ENCODE measurements at places on chromosomes 1 and 21.

DNA sequence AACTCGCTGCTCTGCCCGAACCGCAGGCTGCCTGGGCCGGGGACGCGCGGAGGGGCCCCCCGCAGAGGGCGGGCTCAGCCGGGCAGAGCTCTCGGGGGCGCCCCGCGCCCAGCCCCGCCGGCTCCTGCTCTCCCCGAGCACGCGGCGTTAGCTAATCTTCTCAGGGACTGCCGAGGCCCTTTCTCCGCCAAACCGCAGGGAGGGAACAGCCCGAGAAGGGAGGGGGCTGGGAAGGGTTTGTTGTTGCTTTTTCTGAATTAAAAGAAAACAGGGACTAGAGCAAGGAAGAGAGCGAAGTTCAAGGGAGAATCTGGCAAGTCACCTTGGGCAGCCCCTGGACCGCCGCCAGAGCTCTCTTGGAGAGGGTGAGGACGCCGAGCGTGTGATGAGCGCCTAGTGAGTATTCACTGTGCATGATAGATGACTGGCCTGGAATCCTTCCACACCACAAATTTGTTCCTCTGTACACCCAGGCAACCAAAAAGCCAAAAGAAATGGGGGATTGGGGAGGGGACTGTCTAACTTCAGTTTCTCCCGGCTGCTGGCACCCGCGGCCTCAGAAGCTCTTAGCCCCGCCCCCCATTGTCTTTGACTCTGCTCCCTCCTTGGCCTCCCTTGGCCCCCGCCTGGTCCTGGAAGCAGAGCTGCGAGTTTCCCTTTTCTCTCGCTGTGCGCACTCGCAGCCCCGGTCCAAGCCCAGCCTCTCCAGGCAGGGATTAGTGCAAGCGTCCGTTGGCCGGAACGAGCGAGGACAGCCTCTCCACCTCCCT is 19.7 kb upstream of the LMX1A start:
- peak; percentile 72 for DNase-seq

DNA sequence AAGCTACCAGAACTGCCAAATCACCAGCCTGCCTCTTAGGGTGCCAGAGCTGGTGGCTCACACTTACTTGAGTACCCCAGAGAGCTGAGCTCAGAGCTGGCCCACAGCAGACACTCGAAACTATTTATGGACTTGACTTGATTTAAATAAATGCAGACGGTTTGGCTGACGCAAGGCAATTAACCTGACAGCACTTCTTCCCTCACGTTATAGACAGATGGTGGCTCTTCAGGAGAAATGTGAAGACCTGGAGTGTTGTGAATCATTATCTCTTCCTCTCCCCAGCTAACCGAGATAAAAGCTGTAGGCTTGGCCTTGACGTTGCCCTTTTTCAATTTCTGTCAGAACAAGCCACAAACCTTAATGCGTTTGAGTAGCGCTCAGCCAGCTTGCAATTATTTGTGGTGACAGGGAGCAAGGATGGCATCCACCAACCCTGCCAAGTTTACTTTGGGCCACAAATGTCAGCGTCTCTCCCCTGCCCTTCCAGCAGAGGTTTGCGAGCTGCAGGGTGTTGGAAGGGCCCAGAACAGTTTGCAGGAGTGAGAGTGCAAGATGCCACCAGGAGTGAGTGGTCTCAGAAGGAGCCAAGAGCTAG is 34.0 kb upstream of the BCAR3 start:
- DNase-seq, result no peak

GRCh38 chr1:56070601-56071000 is 508.8 kb downstream of the PLPP3 start:
- no peak for DNase-seq

GRCh38 chr1:185427264-185427663 is 110.2 kb upstream of the IVNS1ABP start:
- no peak for DNase-seq

GRCh38 chr1:67792103-67792502 is 41.2 kb downstream of the GNG12 start:
- DNase-seq, result no peak

DNA sequence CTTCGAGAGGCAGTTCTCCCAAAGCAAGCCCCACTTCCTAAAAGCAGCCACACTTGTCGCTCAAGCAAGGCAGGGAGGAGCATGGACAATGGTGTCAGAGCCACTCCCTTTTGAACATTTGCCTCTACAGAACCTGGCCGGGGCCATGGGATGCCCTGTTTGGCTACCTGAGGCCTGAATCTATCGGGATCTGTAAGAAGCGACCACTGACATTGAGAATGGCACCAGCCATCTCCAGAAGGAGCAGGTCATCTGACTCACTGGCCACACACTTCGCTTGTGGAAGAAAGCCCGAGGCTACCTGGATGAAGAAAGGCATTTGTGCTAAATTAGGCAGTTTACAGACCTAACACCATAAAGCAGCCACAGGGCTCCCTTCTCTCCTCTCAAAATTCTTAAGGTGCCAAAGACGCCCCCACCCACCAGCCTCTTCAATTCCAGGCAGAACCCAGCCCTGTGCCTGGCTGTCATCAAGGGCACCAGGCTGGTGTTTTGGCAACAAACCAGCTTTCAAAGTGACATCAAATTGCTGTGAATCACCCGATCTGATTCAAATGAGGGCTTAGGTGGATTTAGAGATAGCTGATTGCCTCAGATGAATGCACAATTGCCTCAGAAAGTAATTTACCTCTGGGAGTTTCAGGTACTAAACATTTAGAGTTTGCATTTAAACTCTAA is 104.8 kb downstream of the ETS2 start:
- no peak for DNase-seq

DNA sequence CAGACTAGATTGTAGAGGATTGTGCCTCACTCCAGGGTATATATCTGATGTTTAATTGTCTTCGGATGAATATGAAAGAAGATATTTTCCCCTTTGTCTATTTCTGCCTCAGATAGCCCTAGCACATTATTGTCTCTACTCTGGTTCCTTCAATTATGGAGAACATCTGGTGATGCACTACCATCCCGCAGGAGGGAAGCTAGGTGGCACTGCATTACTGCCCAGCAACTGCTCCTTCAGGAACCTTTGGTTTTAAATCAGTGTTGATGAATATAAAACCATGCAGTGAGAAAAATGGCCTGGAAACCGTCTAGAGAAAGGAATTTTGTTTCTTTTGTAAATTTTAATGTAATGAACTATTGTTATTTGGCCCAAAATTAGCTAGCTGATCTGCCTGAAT is 68.5 kb downstream of the GPR88 start:
- no peak for DNase-seq

DNA sequence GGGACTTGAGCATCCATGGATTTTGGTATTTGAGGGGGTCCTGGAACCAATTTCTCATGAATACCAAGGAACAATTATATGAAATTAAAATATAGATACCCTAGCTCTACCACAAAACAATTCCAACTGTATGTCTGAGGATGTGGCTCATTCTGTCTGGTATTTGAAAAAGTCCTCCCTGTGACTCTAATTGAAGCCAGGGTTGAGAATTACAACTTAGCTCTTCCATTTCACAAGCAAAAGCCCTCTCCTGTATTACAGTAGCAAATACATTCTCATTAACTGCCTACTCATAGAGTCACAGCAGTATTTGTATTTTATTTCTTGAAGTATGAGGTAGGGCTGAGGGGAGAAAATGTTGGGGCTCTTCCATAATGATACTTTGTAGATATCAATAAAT is 187.8 kb upstream of the OLFM3 start:
- DNase-seq, result no peak

GRCh38 chr1:158124999-158125398 is 55.7 kb upstream of the CD1D start:
- peak; percentile 79 for DNase-seq

DNA sequence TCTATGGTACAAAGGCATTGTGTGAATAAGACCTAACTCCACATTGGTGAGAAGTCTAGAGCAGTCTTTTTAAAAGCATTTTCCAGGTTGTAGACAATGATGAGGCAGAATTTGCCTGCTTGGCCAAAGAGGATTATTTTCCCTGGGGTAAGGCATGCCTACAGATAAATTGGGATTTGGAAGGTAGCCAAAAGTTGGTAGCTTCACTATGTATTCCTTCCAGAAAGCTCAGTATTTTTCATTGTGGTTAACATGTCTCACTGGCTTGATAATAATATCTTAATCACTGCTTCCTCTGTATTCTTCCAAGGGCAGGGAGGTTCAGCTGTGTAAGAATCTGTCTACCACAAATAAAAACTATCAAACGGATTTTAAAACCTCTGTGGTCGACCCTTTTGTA is 590.8 kb upstream of the PRMT6 start:
- no peak for DNase-seq

- DNase-seq, result no peak
Observed at GRCh38 chr1:162725301-162725837, 65.1 kb upstream of the HSD17B7 start.

DNA sequence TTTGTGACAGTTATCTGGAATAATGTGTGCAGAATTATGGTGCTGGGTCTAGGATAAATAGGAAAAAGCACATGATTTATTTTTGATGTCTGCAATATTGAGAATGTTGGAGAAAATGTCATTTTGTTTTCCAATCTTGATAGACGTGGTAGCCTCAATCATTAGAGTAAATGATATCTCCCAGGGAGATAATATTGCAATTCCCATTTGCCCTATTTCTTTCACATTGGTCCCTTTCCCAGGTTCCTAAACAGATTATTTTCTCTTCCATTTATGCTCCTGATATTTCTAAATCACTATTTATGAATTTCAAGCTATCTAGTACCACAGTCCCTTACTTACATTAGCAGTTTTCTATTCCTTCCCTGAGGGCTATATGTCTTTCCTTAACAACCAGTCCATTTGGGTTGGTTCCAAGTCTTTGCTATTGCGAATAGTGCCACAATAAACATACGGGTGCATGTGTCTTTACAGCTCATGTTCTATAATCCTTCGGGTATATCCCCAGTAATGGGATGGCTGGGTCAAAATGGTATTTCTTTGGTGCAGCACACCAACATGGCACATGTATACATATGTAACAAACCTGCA is 447.3 kb downstream of the PLA2G4A start:
- no peak for DNase-seq

DNA sequence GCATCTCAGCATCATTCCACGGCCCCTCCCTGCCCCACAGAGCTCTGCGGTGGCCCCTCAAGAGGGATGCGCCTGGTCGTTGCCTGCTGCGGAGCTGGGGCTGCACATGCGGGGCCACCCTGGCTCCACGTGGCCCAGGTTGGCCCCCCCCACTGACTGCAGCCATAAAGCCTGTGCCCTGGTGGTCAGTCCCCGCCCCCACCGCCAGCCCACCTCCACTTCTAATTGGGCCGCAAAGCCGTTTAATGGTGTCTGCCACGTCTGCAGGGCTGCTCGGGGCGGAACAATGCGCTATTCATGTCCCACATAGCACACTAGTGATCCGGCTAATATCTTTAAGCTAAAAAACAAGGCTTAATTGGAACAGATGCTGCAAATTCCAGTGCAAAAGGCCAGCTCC is 33.5 kb upstream of the ACTRT2 start:
- DNase-seq, result no peak

DNA sequence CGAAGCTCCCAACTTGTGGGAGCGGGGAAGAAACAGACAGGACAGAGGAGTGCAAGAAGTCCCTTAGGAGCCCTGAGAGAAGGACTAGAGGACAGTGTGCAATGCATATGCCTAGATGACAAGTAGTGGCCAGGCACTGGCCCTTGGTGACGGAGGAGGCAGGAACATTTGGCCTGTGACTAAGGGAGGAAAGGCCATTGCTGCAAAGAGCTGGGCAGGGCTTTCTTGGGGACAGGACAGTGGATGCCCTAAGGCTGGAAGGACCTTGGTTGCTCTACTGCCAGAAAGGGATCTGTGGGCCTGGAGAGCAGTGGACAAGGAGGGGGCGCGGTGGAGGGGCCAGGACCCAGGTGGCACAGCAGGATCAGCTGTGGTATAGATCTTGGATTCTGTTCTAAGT is 481.3 kb downstream of the CAMTA1 start:
- DNase-seq, result no peak

GRCh38 chr1:103497404-103497803 is 28.1 kb upstream of the RNPC3 start:
- no peak for DNase-seq

GRCh38 chr1:164706606-164706987 is 147.6 kb downstream of the PBX1 start:
- no peak for DNase-seq

- no peak for DNase-seq
Observed at GRCh38 chr21:17915976-17916375, 96.8 kb upstream of the C21orf91 start.

DNA sequence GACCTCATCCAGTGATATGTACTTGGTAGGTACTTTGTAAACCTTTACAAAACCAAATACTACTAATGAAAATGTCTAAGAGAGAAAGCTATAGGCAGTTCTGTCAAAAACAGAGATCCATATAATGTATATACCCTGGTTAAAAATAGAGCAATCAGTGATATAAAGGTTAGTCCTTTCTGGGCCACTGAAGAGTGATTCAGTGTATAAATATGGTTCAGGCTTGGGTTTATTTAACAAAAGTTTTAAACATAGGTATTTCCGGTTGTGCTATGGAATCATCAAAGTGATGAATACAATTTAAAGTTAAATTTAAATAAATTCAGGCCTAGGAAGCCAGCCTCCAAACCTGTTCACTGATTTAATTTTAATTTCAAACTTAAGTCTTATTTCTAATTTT is 108.4 kb upstream of the DMRTA2 start:
- DNase-seq, result no peak

DNA sequence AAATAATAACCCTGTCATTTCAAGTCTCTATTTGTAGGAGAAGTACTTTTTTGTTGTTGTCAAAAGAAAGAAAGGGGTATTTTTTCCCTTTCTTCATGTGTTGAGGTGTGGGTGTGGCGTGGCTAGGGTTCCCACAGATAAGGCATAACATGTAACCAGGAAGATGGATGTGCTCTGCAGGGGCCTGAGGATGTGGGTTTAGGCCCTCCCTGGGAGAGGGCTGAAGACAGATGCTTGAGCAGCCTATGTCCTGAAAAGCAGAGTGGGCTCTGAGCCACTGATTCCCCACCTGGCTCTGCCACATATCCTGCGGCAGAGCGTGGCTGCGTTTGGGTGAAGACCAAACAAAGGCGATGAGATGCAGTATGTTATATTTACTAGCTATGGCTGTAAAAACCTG is 13.9 kb upstream of the ADAR start:
- no peak for DNase-seq

DNA sequence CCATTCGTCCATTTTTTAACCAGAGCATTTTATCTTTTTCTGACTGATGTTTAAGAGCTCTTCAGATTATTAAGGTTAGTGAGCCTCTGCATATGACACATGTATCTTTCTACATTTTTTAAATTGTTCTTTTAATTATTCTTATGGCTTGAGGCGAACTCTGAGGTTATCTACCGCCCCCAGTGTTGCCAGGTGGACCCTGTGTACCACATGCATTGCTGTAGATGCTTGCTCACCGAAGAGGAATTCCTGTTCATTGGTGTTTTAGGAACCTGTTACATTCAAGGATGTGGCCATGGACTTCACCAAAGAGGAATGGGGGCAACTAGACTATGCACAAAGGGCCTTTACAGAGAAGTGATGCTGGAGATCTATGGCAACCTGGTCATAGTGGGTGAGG is 31.8 kb downstream of the ZNF684 start:
- DNase-seq, result no peak

GRCh38 chr1:61245696-61246400 is 163.5 kb downstream of the NFIA start:
- DNase-seq, result no peak

- no peak for DNase-seq
Observed at GRCh38 chr1:20371411-20371810, 80.7 kb downstream of the VWA5B1 start.

Measured in amygdala (tissue), 56 donors.